Karpas-422 (cell line): ENCODE measurements at places on chromosomes 3 and 15. TPM values are rescaled to one million over a fixed set of nuclear protein-coding genes. Genes with fewer than 3 reads are reported as not detected.

SPG21 gene
- 93.0 and 111 TPM in 2 replicates for total RNA-seq

ZNF385D gene
- not detected in 2 replicates for total RNA-seq

NPAP1 gene
- not detected in 2 replicates for total RNA-seq

NTRK3 gene
- total RNA-seq: 0.04 and 0.11 TPM in 2 replicates

GOLGA6A gene
- not detected in 2 replicates for total RNA-seq

AKAP13 gene
- 156 and 166 TPM in 2 replicates for total RNA-seq

CA12 gene
- not detected in 2 replicates for total RNA-seq

ANKRD34C gene
- 0.93 TPM in 1 of 2 replicates, not detected in the other for total RNA-seq

SCAANT1 gene
- total RNA-seq: not detected in 2 replicates

ROPN1 gene
- not detected in 2 replicates for total RNA-seq

MCF2L2 gene
- total RNA-seq: 11.3 and 12.2 TPM in 2 replicates

ZNF501 gene
- 2.3 and 8.8 TPM in 2 replicates for total RNA-seq

CHP1 gene
- 97.6 and 104 TPM in 2 replicates for total RNA-seq

CFAP20DC gene
- total RNA-seq: 0.11 TPM in 1 of 2 replicates, not detected in the other

XIRP1 gene
- total RNA-seq: not detected in 2 replicates

SERPINI2 gene
- total RNA-seq: not detected in 2 replicates

OR5K2 gene
- total RNA-seq: not detected in 2 replicates

SLC2A2 gene
- not detected in 2 replicates for total RNA-seq

PLCH1 gene
- total RNA-seq: 0.34 and 0.51 TPM in 2 replicates

ZNF80 gene
- not detected in 2 replicates for total RNA-seq

QARS1 gene
- 220 and 257 TPM in 2 replicates for total RNA-seq

ABCC5 gene
- 79.9 and 86.5 TPM in 2 replicates for total RNA-seq

BRK1 gene
- total RNA-seq: 103 and 121 TPM in 2 replicates

MCTP2 gene
- 42.0 and 58.9 TPM in 2 replicates for total RNA-seq

CYP1A2 gene
- total RNA-seq: not detected in 2 replicates

ZDHHC19 gene
- not detected in 2 replicates for total RNA-seq
